Naive thymus-derived CD8-positive, alpha-beta T cell (primary cell): ENCODE measurements at places on chromosomes 5 and 9. TPM values are rescaled to one million over a fixed set of nuclear protein-coding genes. Genes with fewer than 3 reads are reported as not detected.

The ANKRD18A gene
- 1.5 TPM for total RNA-seq

The IRGM gene
- 2.8 TPM for total RNA-seq

The LCNL1 gene
- 0.74 TPM for total RNA-seq

- H3K27me3 ChIP-seq, result peaks cover 2% of the 10 kb centered on the region
- no peak overlapping the region for H3K4me3 ChIP-seq
- peaks cover 3% of the 10 kb centered on the region for H3K36me3 ChIP-seq
- no peak overlapping the region for H3K27ac ChIP-seq
- no peak for DNase-seq
- no peaks in the 10 kb centered on the region for H3K4me1 ChIP-seq
These were observed 313.9 kb upstream of the TRPC7 start for GRCh38 chr5:136679233-136679632.

DNA sequence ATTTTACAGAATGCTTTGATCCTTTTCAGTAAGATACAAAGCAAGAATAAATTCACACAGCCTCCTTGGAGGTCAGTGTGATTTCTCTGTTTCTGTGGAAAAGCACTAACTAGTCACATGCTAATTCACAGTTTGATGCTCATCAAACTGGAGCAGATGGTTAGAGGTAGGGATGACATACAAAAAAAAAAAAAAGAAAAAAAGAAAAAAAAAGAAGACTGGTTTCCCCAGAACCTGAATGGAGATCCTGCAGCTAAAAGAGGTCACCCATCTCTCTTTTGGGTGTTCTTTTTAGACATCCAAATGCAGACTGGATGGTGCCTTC lies 123.7 kb upstream of the ANKRD55 start:
- no peak for DNase-seq
- H3K36me3 ChIP-seq, result no peaks in the 10 kb centered on the region
- H3K4me1 ChIP-seq, result peaks cover 5% of the 10 kb centered on the region
- H3K27ac ChIP-seq, result no peak overlapping the region
- H3K27me3 ChIP-seq, result no peaks in the 10 kb centered on the region

DNA sequence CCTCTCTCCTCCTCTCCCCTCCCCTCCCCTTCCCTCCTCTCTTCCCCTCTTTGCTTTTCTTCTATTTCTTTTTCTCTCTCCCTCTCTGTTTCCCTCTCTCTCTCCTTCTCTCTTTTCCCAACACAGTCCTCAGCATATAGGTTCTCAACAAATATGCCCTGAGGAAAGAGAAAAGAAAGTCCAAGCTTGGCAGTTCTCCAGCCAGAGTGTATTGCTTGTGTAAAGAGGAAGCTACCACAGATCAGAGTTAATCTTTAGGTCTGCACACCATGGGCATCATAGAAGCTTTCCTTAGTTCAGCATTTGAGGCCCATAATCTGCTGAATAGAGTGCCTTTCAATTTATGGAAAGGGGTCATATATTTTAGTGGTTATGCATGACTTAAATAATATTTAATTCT lies 382.8 kb upstream of the WWC1 start:
- no peaks in the 10 kb centered on the region for H3K36me3 ChIP-seq
- DNase-seq, result no peak
- no peak overlapping the region for H3K27ac ChIP-seq

- H3K27ac ChIP-seq, result no peak overlapping the region
- H3K4me1 ChIP-seq, result peaks cover 18% of the 10 kb centered on the region
- peak overlapping the region; percentile 85 for H3K4me3 ChIP-seq
- no peak for DNase-seq
These were observed 157.5 kb upstream of the SHB start for GRCh38 chr9:38226491-38226951.

GRCh38 chr5:107466233-107466769 lies 204.4 kb downstream of the EFNA5 start:
- no peaks in the 10 kb centered on the region for H3K36me3 ChIP-seq
- no peak for DNase-seq
- no peak overlapping the region for H3K4me3 ChIP-seq
- H3K27ac ChIP-seq, result no peak overlapping the region

GRCh38 chr9:90296539-90296938 lies 346.1 kb downstream of the DIRAS2 start:
- H3K27me3 ChIP-seq, result peaks cover 6% of the 10 kb centered on the region
- DNase-seq, result no peak
- no peaks in the 10 kb centered on the region for H3K4me1 ChIP-seq
- no peak overlapping the region for H3K27ac ChIP-seq
- H3K4me3 ChIP-seq, result no peak overlapping the region

DNA sequence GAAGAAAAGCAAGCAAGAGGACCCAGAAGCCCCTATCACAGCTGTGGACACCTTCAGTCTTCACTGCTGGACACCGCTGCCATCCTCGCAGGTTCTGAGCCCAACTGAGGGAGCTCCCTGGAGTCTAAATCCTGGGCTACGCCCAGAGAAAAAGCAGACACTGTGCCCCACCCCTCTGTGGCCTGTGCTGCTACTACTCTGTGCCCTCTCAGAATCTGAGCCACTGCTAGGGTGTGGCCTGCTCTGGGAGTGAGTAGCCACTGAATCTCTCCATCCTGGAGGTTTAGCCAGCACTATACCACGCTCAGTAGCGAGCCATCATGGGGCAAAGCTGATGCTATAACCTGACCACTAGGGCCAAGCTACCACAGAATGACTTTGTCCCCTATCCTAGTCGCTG lies 338.2 kb downstream of the NPR3 start:
- no peak overlapping the region for H3K4me3 ChIP-seq
- no peaks in the 10 kb centered on the region for H3K27me3 ChIP-seq
- no peak overlapping the region for H3K27ac ChIP-seq
- DNase-seq, result no peak
- no peaks in the 10 kb centered on the region for H3K4me1 ChIP-seq

- H3K36me3 ChIP-seq, result no peaks in the 10 kb centered on the region
- no peak overlapping the region for H3K27ac ChIP-seq
- no peak for DNase-seq
- no peak overlapping the region for H3K4me3 ChIP-seq
- H3K4me1 ChIP-seq, result no peaks in the 10 kb centered on the region
These were observed 118.6 kb upstream of the RETREG1 start for GRCh38 chr5:16735101-16736060.

DNA sequence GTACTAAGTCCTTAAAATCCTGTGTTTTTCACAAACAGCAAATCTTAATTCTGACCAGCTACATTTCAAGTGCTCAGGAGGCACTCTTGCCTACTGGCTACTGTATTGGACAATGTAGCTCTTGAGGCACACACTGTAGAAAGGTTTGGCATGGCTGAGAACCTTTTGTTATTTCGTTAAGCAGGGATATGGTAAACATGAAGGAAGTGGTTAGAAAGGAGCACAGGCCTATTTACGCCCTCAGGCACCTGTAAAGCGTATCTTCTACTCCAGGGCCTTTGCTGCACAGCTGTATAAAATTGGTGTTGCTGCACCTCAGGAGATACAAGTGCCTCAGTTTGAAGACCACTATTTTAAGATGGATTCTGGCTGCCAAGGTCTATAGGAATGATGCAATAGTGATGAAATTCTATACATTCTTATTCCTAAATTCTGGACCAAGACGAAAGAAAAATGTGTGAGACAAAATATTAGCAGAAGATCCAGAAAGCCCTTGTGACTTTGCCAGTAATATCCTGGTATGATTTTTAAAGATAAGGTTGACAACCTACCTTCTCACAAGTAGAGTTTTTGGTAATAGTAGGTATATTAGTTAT lies 9.3 kb upstream of the OTULIN start:
- H3K27me3 ChIP-seq, result no peaks in the 10 kb centered on the region
- H3K4me3 ChIP-seq, result no peak overlapping the region
- no peaks in the 10 kb centered on the region for H3K36me3 ChIP-seq
- no peak for DNase-seq

- no peak overlapping the region for H3K4me3 ChIP-seq
- H3K36me3 ChIP-seq, result peaks cover 2% of the 10 kb centered on the region
- no peak overlapping the region for H3K27ac ChIP-seq
- DNase-seq, result no peak
These were observed 31.8 kb downstream of the ABCA1 start for GRCh38 chr9:104896131-104896530.

DNA sequence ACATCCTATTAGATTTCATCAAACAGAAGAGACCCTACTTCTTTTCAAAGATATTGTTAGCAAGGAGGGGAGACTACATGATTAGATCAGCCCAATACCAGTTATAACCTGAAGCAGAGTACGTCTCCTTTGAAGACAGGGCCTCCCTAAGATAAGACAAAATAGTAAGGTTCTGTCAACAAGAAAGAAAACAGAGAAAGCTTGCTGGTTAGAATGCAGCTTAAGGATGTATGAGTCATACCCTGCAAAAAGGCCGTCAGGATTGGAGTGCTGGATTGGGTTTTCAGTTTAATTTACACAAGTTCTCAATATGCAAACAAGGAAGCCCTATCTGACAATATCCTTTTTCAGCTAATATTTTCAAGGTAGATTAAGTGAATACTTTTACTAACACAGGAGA lies 1581.2 kb upstream of the WWC1 start:
- H3K27ac ChIP-seq, result no peak overlapping the region
- DNase-seq, result no peak
- H3K4me1 ChIP-seq, result no peaks in the 10 kb centered on the region
- no peak overlapping the region for H3K4me3 ChIP-seq
- H3K36me3 ChIP-seq, result no peaks in the 10 kb centered on the region

DNA sequence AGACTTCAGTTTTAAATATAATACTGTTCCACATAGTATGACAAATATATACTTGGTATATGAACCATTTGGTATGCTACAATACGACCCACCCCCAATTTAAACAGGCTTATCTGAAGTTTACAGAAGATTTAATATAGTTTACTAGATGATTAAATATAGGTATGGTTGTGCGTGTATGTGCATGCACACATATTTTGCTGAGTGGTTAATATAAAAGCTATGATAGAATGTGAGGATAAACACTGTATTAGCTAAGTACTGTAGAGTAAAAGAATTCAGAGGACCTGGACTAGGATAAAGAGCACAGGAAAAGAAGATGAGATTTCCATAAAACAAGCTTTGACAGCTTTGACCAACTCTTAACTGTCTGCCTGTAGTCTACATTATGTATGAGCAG lies 356.7 kb downstream of the PDE4D start:
- no peaks in the 10 kb centered on the region for H3K36me3 ChIP-seq
- peaks cover 3% of the 10 kb centered on the region for H3K27me3 ChIP-seq
- no peak overlapping the region for H3K27ac ChIP-seq
- DNase-seq, result no peak
- no peaks in the 10 kb centered on the region for H3K4me1 ChIP-seq

GRCh38 chr5:178227138-178227659 lies 5.4 kb downstream of the PHYKPL start:
- H3K4me1 ChIP-seq, result peaks cover 80% of the 10 kb centered on the region
- peaks cover 3% of the 10 kb centered on the region for H3K36me3 ChIP-seq
- DNase-seq, result no peak
- no peak overlapping the region for H3K4me3 ChIP-seq

- no peak overlapping the region for H3K4me3 ChIP-seq
- no peak overlapping the region for H3K27ac ChIP-seq
- H3K27me3 ChIP-seq, result peaks cover 6% of the 10 kb centered on the region
- no peaks in the 10 kb centered on the region for H3K36me3 ChIP-seq
- peaks cover 3% of the 10 kb centered on the region for H3K4me1 ChIP-seq
These were observed 114.6 kb upstream of the SPOCK1 start for GRCh38 chr5:137613554-137614265.

DNA sequence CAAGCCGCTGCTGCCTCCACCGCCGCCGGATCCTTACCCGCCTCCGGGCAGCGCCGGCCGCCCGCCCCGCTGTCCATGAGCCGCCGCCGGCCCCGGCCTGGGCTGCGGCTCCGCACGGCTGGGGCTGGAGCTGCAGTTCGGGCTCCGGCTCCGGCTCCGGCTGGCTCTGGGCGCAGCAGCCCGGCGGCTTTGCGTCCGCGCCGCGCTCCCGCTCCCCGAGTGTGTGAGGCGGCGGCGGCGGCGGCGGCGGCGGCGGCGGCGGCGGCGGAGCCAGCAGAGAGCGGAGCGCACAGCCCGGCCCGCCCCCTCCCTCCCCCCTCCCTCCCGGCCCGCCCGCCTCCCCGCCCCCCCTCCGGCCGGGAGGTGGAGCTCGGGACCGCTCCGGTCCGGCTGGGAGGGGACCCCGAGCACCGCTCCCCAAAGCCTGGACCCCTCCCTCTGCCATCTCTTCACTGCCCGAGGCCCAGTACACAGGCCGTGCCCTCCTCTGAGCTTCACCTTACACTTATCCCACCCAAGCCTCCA lies at the start of gene PCDH1:
PCDH1 (minus strand) TSS at position 225 of the 525 bp plus-strand sequence; CDS start at position 77, 148 bp downstream.
- no peak for DNase-seq
- peaks cover 66% of the 10 kb centered on the region for H3K27me3 ChIP-seq
- peak within 1 kb of the TSS; percentile 81 for H3K27ac ChIP-seq
- H3K36me3 ChIP-seq, result no peaks in the 10 kb centered on the region

DNA sequence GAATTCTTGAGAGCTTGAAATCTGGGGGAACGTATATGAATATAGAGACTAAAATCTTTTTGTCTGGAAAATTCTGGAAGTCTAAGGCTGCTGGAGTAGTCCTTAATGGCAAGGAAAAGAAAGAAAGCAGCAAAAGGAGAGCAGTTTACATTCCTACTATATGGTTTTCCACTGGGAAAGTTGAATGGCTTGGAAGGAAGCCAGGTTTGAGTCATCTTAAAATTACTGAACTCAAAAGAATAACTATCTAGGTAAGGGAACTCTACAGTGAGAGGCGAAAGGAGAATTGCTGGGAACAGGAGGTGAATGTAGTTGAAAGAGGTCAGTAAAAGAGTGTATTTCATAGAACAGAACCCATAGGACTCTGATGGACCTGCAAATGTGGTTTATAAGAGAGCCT lies 258.1 kb upstream of the EDIL3 start:
- no peaks in the 10 kb centered on the region for H3K36me3 ChIP-seq
- no peaks in the 10 kb centered on the region for H3K27me3 ChIP-seq
- DNase-seq, result no peak

DNA sequence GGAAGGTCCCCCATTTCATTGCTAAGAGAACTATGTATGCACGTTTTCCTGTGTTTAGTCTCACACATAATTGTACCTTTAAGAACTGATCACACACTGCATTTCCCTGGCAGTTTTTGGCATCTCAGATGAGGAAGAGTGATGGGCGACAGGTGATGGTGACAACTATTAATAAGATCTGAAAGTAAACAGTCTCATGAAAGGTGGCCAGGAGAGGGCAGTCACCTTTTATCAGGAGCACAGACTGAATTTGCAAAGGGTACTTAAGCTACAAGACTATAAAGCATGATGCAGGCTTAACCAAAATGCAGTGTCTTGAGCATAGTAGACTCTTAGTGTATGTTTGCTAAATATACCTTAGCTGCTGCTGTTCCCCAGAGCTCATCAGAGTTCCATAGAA lies 91.5 kb downstream of the GHR start:
- H3K4me1 ChIP-seq, result no peaks in the 10 kb centered on the region
- no peak overlapping the region for H3K4me3 ChIP-seq
- no peaks in the 10 kb centered on the region for H3K36me3 ChIP-seq
- no peak overlapping the region for H3K27ac ChIP-seq
- DNase-seq, result no peak
